ENCODE measurements at places on chromosomes 12 and 14.
A peak's percentile ranks its signal among the peaks of the same experiment; 100 is the strongest.

DNA sequence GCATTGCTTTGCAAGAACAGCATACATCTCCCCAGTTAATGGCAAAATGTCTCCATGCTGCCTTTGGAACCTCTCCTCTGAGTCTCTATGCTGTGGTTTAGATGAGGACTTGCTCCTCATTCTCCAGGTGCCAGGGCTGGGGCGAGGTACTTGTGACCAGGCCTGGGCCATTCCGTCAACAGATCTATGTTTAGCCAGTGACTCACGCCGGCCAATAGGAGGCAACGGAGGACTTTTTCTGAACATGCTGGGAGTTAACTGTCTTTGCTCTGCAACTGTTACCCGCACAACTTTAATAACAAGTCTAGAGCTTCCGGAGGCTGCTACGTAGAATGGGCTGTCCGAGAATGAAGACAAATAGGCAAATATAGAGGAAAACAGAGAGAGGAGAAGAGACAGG lies 214.2 kb downstream of the GLT1D1 start:
- no peak for DNase-seq

DNA sequence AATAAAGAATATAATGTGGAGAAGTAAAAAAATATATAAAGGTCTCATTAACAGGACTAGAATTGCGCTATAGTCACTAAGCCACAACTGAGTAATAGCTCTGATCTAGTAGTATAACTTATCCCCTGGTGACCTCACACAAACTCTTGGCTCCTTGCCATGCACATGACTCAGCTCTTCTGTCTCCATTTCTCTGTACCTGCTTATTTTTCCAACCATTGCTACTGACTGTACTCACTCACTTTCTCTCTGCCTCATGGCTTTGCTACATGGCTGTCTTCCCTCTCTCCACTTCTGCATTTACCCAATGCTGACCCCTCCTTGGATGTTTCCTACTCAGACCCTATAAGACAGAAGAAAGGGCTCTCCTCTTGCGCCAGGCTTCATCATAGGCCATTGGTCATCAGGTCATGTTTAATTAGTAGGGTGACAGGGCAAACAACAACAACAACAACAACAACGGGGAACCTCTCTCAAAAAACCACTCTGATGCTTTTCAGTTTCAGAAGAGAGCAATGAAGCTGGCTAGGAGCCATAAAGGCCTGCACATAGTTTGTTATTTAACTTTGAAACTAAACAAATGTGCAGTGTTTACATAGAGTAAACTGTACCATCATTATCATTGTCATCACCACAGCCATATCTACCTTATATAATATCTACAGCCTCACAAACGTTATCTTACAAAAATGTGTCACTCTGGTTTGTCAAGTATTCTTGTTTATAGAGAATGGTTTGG lies 25.6 kb upstream of the KRAS start:
- no peak for DNase-seq

GRCh38 chr12:56634837-56635791 lies 5.0 kb upstream of the BAZ2A start:
- DNase-seq, result peak; percentile 46

DNA sequence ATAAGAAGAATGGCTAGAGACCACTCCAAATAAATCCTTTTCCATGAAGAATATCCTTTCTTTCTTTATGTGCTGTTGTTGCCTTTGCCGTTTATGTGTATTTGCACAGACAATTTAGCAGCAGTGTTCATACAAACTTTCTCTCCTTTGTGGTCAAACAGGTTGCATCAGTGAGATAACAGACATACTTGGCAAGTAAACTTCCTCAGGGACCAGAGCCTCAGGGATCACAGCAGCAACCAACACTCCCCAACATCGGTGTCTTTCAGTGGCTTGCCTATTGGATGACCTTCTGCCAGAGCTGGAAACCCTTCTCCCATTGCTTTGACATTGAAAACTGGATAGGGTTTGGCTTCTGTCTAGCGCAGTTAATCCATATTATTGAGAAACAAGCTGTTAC lies 252.2 kb downstream of the BTG1 start:
- DNase-seq, result no peak

- no peak for DNase-seq
Measured at GRCh38 chr14:24258548-24259265, 4.3 kb downstream of the TGM1 start.

DNA sequence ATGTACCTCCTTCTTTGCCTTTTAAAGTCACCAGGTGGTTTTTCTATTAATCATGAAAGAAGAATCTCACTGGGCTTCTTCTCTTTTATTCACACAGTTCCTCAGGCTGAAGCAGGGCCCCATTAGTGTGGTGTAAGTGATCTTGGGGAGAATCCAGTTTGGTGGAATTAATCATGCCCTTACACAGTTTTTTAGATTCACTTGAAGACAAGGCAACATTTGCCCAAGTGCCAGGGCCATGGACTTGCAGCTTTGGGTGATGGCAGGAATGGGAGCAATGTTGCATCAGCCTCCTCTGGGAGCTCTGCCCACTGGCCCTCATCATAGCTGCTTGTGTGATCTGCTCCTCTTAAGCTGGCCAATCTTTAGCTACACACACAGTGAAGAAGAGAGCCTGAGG lies 33.8 kb downstream of the KCNK10 start:
- DNase-seq, result no peak

GRCh38 chr12:452667-453210 lies 7.0 kb upstream of the B4GALNT3 start:
- no peak for DNase-seq

- no peak for DNase-seq
Measured at GRCh38 chr12:55972042-55972441, 1.8 kb upstream of the RAB5B start.

- DNase-seq, result no peak
Measured at GRCh38 chr12:8629486-8630033, 16.9 kb upstream of the AICDA start.

- no peak for DNase-seq
Measured at GRCh38 chr14:81205639-81206038, 15.1 kb downstream of the GTF2A1 start.

DNA sequence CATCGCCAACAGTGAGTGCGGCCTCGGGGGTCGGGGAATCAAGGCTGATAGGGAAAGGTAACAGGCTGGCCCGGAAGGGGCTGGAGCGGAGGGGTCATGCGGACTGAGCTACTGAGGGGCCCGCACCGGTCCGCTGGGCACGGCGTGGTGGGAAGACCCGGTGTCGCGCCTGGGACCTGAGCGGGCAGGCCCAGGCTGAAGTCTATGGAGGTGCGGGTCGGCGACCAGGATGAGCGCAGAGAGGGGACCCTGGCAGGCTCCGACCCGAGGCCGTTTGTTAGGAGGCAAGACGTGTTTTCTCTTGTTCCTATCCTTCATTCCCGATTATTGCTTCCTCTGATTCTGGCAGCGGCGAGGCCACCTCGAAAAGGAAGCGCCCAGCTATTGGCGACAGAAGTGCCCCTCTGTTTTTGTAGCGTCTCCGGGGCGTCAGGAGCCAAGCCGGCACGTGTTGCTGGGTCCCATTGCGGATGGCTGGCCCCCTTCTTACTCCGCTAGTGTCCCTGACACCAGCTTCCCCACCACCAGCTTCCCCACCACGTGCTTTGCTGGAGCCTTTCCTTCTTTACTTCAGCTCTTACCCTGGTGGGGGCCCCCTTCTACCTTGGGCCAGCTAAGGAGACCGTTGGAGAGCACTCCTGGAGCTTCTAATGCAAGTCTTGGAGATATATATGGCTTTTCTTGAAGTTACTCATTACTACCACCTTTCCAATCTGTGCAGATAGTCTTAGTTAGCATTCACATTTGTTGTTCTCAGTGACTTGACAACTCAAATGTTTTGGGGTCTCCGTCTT lies 653 bp downstream of the PA2G4 start:
- no peak for DNase-seq

- DNase-seq, result no peak
Measured at GRCh38 chr12:66596199-66596598, 82.7 kb downstream of the GRIP1 start.

- no peak for DNase-seq
Measured at GRCh38 chr14:91400696-91401095, 16.9 kb downstream of the CCDC88C start.

GRCh38 chr12:15720295-15720694 lies 68.9 kb downstream of the EPS8 start:
- DNase-seq, result no peak

DNA sequence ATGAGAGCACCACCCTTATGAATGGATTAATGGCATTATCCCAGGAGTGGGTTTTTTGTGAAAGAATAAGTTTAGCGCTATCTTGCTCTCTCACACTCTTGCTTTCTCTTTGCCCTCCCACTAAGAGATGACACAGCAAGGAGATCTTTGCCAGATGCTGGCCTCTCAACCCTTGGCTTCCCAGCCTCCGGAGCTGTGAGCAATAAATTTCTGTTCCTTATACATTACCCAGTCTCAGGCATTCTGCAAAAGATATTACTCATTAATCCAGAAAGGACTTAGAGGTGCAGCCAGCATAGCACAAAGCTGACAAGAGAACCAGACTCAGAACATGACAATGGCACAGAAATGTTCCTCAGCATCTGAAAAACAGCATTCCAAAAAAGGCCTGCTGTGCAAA lies 190.6 kb downstream of the ITPR2 start:
- no peak for DNase-seq

DNA sequence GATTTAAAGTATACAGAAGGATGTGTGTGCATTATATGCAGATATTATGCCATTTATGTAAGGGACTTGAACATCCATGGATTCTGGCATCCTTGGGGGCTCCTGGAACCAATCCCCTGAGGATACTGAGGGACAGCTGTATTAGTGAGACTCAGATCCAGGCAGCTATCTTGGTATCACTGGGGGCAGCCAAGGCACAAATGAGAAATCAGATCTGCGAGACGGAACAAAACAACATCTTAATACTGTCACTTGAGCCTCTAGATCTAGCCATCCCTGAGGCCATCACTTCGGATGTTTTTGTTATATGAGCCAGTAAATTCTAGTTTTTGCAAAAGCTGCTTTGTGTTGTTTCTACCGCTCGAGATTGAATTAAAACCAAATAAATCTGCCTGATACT lies 175.1 kb upstream of the SFSWAP start:
- no peak for DNase-seq

DNA sequence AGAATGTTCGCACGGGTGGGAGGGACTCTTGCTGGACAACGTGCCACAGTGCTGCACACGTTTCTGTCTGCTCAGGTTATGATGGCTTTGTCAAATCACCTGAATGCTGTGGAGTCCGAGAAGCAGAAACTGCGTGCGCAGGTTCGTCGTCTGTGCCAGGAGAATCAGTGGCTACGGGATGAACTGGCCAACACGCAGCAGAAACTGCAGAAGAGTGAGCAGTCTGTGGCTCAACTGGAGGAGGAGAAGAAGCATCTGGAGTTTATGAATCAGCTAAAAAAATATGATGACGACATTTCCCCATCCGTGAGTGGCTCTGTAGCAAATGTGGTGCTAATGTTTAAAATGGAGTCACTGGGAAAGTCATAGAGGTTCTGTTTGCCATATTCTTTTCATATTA lies 28.5 kb downstream of the KLC1 start:
- no peak for DNase-seq

DNA sequence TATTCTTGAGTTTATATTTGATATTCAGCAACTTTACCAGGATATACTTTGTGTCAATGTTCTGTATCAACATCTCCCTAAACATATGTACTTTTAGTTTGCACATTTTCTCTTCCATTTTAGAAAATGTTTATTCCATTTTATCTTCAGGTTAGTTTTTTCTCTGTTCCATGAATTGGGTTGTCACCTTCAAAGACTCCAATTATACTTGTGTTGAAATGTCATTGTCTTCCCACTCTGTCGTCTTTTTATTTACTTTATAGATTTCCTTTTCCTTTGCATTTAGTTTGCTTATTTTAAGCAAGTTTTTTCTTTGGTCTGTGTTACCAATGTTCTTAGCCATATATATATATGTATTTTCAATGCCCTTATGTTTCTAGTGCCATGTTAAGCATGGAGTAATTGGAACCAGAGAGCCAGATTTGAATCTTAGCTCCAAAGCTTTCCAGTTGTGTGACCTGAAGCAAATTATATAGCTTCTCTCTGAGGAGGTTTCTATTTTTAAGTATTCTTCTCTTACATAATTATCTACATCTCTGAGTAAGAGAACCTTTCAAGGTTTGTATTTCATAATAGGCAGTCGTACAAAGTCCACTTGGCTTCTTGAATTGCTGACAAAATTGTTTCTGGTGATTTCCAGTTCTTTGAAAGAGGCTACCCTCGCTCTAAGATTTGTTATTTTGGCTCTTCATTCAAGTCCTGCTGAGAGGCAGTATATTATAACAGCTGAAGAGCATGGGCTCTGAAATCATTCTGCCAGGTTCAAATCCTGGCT lies 85.8 kb upstream of the DYRK2 start:
- no peak for DNase-seq

GRCh38 chr12:76152181-76152807 lies 67.8 kb upstream of the NAP1L1 start:
- no peak for DNase-seq

GRCh38 chr12:6450869-6451347 lies 934 bp upstream of the TAPBPL start:
- no peak for DNase-seq

DNA sequence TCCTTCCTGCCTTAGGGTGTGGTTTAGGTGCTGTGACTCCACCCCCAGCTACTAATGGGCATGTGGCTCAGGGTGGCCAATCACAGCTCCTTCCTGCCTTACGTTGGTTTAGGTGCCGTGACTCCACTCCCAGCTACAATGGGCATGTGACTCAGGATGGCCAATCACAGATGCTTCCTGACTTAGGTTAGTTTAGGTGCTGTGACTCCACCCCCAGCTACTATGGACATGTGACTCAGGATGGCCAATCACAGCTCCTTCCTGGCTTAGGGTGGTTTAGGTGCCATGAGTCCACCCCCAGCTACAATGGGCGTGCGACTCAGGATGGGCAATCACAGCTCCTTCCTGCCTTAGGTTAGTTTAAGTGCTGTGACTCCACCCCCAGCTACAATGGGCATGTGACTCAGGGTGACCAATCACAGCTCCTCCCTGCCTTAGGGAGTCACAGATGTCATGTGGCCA lies 163.9 kb downstream of the TBX5 start:
- no peak for DNase-seq

DNA sequence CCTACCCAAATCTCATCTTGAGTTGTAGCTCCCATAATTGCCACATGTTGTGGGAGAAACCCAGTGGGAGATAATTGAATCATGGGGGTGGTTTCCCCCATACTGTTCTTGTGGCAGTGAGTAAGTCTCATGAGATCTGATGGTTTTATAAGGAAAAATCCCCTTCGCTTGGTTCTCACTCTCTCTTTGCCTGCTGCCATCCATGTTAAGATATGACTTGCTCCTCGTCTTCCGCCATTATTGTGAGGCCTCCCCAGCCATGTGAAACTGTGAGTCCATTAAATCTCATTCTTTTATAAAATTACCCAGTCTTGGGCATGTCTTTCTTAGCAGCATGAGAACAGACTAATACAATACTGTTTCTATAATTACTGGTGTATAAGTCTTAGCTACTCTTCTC lies 6.5 kb upstream of the BCAT1 start:
- no peak for DNase-seq

All from NCI-H1092 (cell line).